ENCODE measurements at places on chromosomes 1 and 21.

- no peak for DNase-seq
Measured at GRCh38 chr1:202857136-202857610, 31.8 kb downstream of the RABIF start.

DNA sequence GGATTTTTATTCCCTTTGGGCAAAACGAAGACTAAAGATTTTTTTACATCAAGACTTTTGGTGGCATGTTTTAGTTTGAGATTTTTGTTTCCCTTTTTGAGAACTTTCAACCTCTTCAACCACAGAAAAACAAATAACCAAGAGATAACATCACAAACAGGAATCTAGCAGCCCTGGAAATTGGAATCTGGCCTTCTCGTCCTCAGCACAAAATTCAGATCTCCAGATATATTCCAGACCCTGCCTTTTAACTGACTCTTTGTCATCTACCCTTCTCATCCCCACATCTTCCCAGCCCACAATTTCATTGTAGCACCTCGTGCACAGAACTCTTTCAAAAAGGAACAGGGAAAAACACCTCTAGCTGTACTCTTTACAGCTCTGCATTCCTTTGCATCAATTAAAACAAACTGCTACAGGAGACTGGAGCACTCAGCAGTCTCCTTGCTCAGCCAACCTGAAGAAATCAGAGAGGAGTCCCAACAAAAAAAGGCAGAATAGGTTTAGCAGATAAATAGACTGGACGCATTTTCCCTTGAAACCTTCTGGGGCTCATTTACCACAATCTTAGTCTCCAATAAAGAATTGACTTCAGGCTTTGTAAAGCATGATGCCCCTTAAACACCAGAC is 251.0 kb downstream of the TTLL7 start:
- DNase-seq: no peak

- no peak for DNase-seq
Measured at GRCh38 chr1:54811066-54811465, 9.9 kb upstream of the TTC22 start.

DNA sequence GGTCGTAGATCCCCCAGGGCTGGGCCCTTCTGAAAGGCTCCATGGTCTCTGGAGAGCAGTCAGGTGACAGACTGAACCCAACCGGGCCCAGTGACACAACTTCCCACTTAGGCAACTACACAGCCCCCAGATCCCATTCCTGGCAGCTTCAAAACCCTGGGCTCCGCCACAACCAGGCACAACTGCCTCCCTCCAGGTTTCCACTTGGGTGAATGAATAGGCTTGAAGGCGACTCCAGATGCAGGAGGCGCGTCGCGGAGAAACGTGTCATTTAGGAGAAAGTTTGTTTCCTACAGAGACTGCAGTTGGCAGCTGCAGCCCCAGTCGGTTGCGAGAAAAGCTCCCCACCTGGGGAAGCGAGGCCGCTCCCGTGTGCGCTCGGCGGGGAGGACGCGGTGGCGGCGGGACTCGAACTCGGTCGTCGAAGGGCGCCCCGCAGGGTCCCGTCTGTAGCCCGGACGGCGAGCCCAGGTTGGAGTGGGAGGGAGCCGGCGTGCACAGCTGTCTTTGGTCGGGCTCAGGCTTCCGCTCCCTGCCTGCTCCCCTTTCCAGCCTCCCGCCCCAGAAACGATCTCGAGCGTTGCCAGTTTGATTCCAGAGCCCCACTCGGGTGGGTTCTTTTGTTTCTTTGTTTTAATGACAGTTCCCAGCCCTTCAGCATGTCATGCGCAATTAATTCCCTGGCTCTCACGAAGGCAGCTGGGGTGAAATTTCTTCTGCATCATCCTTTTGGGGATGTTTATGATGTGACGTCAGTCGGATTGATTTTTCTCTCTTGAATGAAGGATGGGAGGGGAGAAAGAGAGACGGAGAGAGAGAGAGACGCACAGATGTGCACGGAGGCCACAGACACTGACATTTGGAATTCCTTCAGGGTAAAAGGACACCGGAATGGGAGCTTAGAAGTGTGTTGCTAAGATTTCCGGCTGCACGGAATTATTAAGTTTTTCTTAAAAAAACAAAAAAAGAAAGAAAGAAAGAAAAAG is 862 bp upstream of the SGIP1 start:
- peak; percentile 92 for DNase-seq

DNA sequence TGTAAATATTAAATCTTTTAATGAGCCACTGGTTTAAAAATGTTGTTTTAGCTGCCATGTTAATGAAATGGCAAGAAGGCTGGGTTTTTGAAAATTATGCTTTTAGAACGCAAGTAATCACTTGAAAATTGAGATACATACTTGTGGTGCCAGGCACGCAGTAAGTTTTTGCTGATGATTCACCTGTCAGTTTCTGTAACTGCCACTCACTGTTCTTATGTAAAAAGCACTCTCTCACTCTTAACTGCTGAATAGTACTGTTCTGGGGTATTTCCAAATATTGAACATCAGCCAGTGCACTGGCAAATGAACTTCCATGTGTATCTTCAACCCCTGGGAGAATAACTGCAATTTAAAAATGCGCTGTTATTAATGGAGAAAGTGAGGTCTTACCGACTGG is 17.9 kb downstream of the LGALS8 start:
- DNase-seq: no peak

DNA sequence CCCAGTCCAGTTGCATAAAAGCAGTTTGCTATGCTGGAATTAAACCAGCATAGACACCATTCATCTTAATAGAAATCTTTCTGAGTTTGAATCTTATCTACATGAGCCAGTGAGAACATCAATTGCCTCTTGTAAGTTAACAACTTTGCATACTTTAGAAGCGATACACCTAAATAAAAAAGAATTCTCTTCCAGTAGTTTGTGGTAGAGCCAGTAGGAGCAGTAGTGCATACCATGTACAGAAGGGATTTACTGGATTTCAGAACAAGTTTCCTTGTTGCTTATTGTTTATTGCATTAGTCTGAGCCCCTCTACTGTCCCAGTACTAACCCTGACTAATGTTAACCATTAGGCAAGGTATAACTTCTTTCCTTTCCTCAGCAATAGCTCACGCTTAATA is 313.1 kb downstream of the TGFB2 start:
- no peak for DNase-seq

- peak; percentile 85 for DNase-seq
Measured at GRCh38 chr1:217188280-217189237, 442.3 kb downstream of the GPATCH2 start.

DNA sequence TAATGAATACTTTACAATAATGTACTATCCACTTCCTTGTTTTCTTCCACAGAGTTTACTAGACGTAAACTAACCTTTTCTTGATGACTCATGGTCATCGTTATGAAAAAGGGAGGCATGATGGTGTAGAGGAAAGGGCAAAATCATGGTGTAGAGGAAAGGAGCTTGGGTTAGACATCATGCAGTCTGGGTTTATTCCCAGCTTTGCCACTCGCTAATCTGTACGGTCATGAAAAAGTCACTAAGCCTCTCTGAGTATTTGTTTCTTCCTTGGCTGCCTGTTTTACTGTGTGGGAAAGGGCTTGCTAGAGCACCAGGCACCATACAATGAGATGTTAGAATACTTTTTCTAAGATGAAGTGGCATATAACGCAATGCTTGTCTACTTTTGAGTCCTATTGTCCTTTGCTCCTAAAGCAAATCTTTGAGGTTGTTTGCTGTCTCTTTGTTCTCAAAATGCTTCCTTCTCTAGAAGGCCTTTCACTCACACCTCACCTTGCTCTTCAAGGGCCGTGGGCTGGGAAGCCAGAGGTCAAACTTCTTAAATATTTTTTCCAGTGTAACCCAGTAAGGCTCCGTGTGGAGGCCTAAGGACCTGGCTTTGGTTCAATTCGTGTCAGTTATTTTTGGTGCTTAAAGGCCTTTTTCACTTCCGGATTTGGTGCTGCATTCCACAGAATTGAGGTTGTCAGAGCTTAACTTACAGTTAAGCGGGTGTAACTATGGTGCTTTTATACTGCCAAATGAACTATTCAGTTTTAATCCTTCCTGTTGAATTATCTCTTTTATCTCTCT is 9.9 kb upstream of the ETV3 start:
- no peak for DNase-seq

DNA sequence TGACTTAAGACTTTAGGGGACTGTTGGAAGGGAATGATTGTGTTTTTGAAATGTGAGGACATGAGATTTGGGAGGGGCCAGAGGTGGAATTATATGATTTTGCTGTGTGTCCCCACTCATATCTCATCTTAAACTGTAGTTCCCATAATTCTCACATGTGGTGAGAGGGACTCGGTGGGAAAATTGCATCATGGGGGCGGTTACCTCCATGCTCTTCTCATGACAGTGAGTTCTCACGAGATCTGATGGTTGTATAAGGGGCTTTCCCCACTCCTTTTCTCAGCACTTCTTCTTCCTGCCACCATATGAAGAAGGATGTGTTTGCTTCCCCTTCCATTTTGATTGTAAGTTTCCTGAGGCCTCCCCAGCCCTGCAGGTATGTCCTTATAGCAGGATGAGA is 35.0 kb upstream of the SCAF4 start:
- DNase-seq: no peak

- DNase-seq: no peak
Measured at GRCh38 chr1:222557148-222557547, 9.2 kb upstream of the HHIPL2 start.

- DNase-seq: no peak
Measured at GRCh38 chr1:248590055-248590454, 7.4 kb downstream of the OR2T10 start.
